ENCODE measurements at places on chromosomes 11 and 22.

DNA sequence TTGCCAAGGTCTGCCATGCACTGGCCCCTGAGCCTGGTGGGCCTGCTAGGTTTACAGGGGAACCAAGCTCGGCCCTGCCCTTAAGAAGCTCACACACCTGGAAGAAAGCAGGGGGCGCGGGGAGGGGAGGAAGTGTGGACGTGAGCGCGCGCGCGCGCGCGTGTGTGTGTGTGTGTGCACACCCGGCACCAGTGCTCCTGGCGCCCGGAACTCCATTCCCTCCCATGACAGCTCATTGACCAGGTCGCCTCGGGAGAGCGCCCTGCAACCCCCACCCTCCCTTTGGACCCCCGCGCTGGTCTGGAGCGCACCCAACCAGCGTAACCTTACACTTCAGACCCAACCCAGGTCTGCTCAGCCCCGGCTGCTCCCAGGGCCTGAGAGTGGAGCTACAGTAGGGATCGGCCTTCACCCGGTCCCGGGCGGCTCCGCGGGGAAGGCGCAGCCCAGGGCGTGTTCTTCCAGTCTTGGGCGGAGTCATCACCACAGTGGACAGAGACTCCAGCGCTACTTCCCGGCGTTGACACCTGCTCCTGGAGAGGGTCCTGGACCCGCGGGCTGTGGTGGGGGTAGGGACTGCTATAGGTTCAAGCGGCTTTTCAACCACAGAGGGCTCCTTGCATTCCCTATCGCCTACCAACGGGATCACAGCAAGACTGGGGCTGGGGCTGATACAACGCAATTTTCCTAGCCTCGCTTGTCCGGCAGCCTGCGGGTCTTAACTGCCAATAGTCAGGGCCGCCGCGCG lies 1.5 kb downstream of the GALNT18 start:
- no peak for DNase-seq

- no peak for DNase-seq
These were observed at the start of gene RIC3 for GRCh38 chr11:8168485-8169257. TSS of gene RIC3 (minus strand) at chr11:8169025. CDS start at chr11:8168989, 36 bp downstream.

DNA sequence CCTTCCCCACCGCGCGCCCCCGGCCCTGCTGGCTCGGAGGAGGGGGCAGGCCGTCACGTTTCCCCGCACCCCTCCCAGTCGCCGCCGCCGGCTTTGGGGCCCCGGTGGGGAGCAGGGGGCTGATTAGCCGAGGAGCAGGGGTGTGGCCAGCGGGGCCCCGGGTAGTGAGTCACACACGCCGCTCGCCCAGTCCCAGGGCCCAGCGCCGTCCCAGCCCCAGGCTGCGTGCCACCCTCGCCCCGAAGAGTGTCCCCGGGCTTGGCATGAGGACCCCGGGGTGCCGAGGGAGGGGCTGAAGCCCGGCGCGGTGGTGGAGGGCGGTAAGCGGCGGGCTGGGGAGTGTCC lies 34.4 kb downstream of the PRDM11 start:
- no peak for DNase-seq

DNA sequence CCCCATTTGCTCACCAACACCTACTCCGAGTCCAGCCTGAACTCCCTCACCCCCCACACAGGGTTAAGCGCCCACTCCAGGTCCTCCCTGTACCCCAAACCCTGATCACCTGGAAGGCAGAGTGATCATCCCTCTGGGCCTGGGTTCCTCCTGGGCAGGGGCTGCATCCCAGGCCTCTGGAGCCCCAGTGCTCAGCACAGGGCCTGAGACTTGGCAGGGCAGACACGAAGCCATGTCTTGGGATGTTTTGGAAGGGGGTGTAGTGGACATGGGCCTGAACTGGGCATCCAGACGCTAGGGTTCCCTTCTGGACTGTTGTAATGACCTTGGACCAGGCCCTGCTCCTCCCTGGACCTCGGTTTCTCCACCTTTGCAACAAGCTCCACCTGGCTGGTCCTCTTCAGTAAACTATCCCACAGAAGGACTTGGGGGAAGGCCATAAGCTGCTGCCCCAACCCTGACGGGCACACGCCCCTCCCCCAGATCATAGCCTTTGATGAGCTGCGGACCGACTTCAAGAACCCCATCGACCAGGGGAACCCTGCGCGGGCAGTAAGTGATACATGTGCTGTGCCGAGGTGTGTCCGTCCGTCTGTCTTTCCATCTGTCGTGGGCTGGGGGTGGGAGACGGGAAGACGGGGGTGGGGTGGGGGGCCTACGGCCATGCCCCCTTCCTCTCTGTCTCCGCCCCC lies 3.9 kb downstream of the CNIH2 start:
- DNase-seq: no peak

DNA sequence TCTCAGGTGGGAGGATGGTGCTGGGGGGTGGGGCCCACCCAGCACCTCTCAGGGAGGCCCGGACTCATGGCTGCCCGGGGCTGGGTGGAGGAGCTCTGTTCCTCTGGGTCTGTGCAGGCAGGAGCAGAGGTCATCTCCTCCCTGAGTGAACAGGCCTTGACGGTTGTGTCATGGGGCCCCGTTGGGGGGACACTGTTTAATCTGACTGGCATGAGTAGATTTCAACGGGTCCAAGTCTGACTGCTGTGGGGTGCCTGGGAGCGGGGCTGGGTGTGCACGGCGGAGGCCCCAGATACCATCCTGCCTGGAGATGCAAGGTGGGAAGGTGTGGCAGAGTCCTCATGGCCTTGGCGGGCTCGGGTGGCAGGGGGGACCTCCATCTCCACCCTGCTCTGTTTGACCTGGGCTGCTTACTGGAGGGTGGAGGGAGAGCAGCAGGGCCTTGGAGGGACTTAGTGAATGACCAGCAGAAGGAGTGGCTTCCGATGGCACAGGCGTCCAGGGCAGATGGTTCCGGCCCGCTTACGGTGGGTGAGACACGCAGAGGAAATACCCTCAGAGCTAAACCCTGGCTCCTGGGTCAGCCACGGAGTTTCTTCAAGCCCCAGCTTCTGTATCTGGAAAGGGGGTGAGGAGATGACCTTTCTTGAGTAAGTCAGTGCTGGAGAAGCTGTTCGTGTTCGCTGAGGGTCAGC lies 48.7 kb downstream of the SMIM38 start:
- DNase-seq: no peak

DNA sequence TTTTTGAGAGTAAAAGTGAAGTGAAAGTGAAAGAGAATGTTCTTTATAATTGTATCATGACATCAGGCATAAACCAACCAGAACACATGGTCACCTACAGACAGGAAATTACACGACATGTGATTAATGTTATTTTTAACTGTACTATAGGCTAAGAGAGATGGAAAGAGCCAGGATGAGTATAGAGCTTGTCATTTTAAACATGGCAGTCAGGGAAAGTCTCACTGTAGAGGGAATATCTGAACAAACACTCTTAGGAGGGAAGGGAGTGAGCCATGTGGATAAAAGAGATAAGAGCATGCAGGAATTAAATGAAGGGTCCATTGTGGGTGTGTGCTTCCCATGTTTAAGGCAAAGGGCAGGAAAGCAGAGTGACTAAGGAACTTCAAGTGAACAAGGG lies 599.1 kb upstream of the FAT3 start:
- no peak for DNase-seq

GRCh38 chr11:65113361-65113756 lies 1.7 kb downstream of the TM7SF2 start:
- no peak for DNase-seq

Data from Jurkat, Clone E6-1 (cell line).